ENCODE measurements at places on chromosomes 13 and 19.

- DNase-seq, result no peak
Observed at GRCh38 chr19:56837004-56837403, 3.5 kb downstream of the PEG3 start.

DNA sequence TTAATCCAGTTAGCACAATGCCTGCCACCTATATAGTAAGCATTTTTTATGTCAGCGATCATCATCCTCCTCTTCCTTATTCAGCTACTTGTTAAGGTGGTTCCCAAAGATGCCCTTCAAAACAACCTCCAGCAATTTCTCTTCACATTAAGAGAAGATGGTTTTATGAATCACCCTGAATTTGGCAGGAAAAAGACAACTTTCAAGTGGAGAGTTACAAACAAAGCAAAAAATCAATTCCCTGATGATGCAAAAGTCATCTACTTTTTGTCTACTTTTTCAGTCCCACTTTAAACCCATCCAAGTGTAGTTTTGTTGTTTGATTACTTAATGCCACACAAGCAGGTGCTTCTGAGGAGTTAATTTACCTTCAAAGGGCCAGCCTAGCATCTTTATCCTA lies 139.1 kb upstream of the SERP2 start:
- DNase-seq, result no peak

DNA sequence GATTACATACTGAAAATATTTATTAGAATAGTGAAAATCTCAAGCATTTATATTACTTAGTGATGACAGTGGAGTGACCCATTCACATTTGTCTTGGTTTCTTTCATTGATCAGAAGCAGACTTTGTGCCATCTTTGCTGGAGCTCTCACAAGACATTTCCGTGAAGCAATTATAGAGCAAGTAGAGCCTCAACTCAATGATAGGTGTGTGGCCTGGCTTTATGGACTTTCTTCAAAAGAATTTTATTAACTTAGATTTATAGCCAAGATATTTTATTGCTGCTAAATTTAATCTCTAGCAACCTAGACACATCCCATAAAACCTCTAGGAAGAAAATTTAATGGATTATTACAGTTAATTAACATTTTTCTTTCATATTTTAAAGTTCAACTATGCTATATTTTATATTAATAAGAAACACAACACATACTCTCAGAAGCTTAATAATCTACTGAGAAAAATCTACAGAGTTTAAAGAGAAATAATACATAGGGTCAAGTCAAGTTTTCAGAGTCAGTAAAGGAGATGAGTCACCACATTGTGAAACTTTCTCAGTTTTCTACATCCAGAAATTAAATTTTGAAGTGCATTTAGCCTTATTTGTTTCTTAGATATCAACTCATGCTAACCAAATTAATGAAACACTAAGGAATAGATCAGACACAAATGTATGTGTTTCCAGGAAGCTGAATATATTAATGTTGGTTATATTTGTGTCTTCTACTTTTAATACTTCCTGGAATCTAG lies 160.5 kb downstream of the LACC1 start:
- DNase-seq, result no peak

GRCh38 chr19:3398114-3398899 lies 31.9 kb downstream of the NFIC start:
- DNase-seq, result no peak

DNA sequence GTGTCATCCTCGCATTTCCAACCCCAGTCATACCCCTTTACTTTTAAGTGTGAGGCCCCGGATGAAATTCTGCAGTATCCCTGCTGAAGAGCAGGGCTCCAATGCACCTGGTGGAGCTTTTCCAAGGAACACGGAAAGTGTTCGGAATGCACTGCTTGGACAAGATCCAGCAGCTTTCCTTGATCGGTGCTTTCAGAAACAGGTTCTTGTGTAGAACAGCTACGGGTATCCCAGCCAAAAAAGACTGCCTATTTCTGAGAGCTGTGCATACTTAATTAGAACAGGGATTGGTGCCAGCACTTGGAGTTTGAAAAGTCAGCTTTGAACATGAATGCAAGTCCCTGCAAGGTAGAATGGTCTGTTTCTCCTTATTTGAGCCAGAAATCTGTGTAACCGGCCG lies 87.2 kb upstream of the C1QTNF9B start:
- DNase-seq, result no peak

GRCh38 chr19:9953802-9954542 lies 17.7 kb upstream of the OLFM2 start:
- DNase-seq, result no peak

- DNase-seq, result no peak
Observed at GRCh38 chr13:60019119-60019993, 144.4 kb downstream of the DIAPH3 start.

GRCh38 chr19:10207026-10207425 lies 12.3 kb upstream of the DNMT1 start:
- no peak for DNase-seq

GRCh38 chr19:46746281-46747057 lies at the start of gene STRN4:
Gene STRN4, minus strand, starts transcription at chr19:46746450. Its CDS starts 20 bp downstream, at chr19:46746430.
- no peak for DNase-seq

DNA sequence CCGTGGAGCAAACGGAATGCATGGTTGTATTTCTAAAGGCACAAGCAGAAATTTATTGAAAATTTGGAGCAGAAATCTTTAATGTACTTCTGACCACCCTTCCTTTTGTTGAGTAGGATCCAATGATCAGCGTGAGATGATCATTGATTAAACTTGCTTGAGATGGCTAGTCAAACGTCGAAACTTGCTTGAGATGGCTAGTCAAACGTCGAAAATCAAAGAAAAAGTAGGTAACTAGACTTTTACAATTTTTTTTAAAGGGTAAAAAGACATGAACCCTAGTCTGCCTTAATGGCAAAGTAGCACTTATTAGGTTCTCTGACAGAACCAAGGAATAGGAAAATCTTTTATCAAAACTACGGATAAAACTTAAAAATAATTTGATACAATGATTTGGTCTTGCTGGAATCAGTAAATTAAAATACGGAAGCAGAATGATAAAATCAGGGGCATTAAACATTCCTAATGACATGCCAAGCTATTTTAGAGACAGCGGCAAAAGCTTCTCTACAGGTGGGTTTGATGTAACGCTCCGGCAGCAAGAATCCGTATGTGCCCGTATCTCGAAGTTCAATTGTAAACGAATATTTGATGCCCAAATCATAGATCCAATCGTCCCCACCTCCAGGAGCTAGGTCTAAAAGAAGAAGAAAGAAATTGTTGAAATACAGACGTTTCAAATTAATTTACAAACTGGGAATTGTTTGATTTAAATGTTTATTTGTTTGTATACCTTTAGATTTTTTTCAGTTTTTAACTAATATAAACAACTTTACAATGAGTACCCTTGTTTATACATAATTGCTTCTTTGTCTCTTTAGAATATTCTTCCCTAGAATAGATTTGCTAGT lies 841 bp upstream of the ZC3H13 start:
- no peak for DNase-seq

GRCh38 chr19:34124828-34125227 lies 47.5 kb upstream of the LSM14A start:
- DNase-seq, result no peak

DNA sequence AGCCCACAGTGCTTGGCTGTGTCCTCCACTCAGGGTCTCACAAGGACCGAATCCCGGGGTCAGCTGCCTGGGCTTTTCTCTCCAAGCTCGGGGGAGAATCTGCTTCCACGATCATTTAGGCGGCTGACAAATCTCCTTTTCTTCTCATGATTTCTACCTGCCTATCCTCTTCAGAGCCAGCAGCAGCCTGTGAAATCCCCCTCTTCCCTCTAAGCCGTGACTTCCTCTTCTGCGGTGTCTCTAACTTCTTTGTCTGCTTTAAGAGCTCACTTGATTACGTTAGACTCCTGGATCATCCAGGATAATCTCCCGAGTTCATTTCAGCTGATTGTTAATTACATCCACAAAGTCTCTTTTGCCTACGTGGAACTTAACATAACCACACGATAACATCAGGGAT lies 22.5 kb upstream of the ZNF845 start:
- DNase-seq, result no peak

- no peak for DNase-seq
Observed at GRCh38 chr19:17170538-17171297, 44.4 kb upstream of the USE1 start.

- no peak for DNase-seq
Observed at GRCh38 chr13:107852072-107852471, 363.3 kb downstream of the LIG4 start.

DNA sequence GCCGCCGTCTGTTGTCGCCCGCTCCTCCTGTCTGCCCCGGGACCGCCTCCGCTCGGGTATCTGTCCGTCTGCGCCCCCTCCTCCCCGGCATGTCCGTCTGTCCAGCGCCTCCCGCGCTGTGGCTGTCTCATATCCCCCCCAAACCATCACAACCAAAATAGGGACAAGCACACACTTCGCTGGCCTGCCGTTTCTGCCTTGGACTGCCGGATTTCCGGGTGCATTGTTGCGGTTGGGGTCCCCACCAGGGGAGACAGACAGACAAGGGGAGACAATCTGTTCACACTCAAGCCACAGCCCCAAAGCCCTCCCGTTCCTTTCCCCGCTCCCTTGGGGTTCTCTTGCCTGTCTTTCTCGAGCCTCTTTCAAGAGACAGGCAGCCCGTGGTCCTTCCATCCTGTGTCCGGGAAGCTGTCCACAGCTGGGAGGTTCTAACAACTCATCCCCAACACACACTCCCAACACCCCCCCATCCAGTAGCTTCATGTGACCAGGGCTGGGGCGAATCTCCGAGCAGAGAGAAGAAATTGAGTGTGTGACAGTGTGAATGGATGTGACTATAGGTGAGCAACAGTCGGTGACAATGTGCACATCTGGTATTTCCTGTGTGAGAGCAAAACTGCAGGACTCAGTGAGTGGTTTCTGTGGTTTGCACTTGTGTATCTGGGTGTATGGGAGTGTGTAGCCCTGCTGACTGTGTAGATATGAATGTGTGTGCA lies 16.5 kb upstream of the FOSB start:
- no peak for DNase-seq

- no peak for DNase-seq
Observed at GRCh38 chr19:18629166-18630088, 7.4 kb upstream of the KLHL26 start.

All from HCT116 (cell line).